IMR-90 (cell line): ENCODE measurements at places on chromosomes 7 and 10. TPM values are rescaled to one million over a fixed set of nuclear protein-coding genes. Genes with fewer than 3 reads are reported as not detected.

DNA sequence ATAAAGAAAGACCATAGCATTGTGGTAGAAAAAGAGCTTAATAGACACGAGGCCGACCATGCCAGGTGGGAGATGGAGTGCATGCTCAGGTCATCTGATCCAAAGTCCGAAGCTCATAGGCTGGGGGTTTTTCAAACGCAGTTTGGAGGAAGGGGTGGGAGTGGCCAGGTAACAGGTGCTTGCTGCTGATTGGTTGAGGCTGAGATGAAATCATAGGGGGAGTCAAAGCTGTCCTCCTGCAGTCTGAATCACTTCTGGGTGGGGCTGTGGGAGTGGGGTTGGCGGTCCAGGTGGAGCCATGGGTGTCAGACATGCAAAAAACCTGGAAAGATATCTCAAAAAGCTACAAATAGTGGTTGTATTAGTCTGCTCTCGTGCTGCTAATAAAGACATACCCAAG, 2.8 kb upstream of the ERCC6 start:
- H3K27me3 ChIP-seq: no peaks in the 10 kb centered on the region
- H3K36me3 ChIP-seq: no peaks in the 10 kb centered on the region
- no peak overlapping the region for H3K27ac ChIP-seq
- H3K4me3 ChIP-seq: no peak overlapping the region
- H3K4me1 ChIP-seq: peaks cover 6% of the 10 kb centered on the region

DNA sequence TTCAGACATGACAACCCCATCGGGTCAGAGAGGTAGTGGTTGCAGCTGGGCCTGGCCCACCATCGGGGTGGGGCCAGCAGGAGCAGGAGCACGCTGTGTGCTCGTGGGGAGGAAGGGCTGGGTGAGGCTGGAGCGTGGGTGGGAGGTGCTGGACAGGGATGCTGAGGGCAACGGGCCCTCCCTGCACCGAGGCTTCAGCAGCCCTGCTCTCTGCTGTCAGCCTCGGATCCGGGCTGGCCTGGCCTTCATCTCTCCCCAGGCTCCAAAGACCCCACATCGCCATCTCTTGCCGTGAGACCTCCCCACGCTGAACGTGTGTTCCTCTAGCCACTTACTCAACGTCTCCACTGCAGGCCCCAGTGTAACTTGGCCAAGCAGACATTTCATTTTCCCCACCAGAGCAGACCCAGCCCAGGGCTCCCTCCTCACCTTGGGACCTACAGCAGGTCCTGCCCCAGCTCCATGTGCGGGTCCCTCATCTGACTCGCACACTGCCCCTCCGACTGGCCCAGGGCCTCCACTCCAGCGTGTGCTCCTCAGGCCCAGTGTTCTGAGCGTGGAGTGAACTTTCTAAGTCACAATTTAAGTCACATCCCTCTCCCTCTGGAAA, 462.4 kb downstream of the DNAJB6 start:
- no peak overlapping the region for H3K4me3 ChIP-seq
- no peak for DNase-seq
- no peaks in the 10 kb centered on the region for H3K27me3 ChIP-seq
- no peaks in the 10 kb centered on the region for H3K36me3 ChIP-seq
- no peaks in the 10 kb centered on the region for H3K4me1 ChIP-seq

DNA sequence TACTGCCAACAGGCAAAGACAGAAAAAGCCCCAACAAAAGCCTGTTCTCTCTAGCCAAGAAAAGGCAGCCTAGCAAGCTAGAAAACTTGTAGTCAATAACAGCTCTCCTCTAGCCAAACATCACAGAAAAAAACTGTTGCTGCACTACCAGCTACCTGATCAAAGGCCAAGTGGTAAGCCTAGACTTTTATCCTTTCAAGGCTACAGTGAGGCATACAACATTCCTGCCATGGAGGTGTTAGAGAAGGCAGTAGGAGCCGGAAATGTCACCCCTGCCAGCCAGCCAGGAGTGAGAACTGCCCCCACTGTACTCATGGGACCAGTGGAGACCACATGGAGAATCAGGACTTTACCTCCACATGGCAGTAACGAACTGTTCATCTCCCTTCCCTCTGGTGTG, 31.2 kb downstream of the CCDC126 start:
- H3K4me3 ChIP-seq: no peak overlapping the region
- no peaks in the 10 kb centered on the region for H3K27me3 ChIP-seq
- DNase-seq: no peak
- H3K36me3 ChIP-seq: 0 out of 2 replicates have a peak, but pooled peaks cover 2% of the 10 kb centered on the region
- no peak overlapping the region for H3K27ac ChIP-seq

The ENO4 gene
- under 0.01 TPM in 2 replicates for total RNA-seq

The GRM3 gene
- not detected in 2 replicates for total RNA-seq

The INHBA gene
- 112 and 133 TPM in 2 replicates for total RNA-seq

The PAPOLB gene
- under 0.01 TPM in 2 replicates for total RNA-seq
